Esophagus muscularis mucosa (tissue), 4 donors: ENCODE measurements at places on chromosomes 3 and 15.

DNA sequence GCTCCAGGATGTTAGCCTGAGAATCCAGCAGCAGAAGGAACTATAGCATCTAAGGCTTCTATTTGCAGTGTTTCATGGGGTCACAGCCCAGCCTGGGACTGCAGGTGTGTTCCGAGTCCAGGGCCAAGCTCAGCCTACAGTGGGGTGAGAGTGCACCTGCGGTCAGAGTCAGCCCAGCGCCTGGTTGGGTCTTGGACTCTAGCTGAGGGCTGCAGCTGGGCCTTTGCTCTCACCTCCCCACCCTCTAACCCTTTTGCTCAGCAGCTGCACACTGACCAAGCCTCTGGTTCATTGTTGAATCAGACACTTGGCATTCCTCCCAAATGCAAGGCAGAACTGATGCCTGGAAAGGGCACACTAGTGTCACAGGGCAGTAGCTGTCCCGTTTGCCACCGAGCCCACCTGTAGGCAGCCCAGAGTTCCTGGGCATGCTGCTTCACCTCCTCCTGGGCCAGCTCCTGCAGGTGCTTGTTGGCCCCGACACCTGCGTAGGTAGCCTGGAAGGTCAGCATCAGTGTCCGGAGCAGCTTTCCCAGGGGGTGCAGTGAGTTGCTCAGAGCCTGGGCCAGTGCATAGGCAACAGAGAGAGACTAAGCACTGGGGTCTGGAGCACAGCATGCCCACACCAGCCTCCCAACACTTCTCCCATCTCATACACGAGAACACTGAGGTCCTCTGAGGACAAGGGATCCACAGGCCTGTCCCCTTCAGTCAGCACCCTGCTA is 17.5 kb downstream of the ALS2CL start:
- no peaks in the 10 kb centered on the region for H3K27me3 ChIP-seq
- no peak overlapping the region for H3K4me3 ChIP-seq
- DNase-seq: no peak
- H3K36me3 ChIP-seq: no peaks in the 10 kb centered on the region

DNA sequence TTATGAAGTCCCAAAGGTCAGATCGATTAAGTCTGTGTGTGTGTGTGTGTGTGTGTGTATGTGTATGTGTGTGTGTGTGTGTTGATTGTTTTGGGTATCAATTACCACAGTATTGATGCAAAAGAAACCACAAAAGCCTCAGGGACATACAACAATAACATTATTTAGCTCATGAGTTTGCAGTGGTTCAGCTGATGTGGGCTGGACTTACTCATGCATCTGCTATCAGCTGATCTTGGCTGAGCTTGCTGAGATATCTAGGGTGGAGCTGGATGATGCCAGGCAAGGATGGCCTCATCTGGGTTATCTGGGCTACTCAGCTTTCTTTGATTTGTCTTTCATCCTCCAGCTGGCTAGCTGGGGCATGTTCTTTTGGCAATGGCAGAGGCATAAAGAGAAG is 82.4 kb upstream of the PRR23C start:
- DNase-seq: no peak
- no peaks in the 10 kb centered on the region for H3K36me3 ChIP-seq
- no peaks in the 10 kb centered on the region for H3K27me3 ChIP-seq
- no peak overlapping the region for H3K27ac ChIP-seq
- H3K4me1 ChIP-seq: no peaks in the 10 kb centered on the region

DNA sequence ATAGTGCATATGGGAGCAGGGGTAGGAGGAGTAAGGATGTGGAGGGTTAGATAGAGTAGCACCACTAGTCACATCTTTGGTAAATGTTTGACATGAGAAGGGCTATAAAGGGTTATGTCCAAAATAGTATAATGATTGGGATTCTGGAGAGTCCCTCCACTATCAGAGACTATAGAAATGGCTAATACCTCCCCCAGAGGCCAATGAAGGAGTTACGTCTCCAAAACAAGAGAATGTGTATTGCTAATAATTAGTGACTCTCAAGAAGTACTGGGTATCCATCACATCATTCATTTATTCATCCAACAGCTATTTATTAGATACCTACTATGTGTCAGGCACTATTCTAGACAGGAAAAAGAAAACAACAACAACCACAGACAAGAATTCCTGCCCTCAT is 203.7 kb upstream of the UMPS start:
- no peaks in the 10 kb centered on the region for H3K4me1 ChIP-seq
- no peaks in the 10 kb centered on the region for H3K36me3 ChIP-seq
- no peak overlapping the region for H3K27ac ChIP-seq
- no peak for DNase-seq
- H3K27me3 ChIP-seq: no peaks in the 10 kb centered on the region
- H3K4me3 ChIP-seq: no peak overlapping the region

DNA sequence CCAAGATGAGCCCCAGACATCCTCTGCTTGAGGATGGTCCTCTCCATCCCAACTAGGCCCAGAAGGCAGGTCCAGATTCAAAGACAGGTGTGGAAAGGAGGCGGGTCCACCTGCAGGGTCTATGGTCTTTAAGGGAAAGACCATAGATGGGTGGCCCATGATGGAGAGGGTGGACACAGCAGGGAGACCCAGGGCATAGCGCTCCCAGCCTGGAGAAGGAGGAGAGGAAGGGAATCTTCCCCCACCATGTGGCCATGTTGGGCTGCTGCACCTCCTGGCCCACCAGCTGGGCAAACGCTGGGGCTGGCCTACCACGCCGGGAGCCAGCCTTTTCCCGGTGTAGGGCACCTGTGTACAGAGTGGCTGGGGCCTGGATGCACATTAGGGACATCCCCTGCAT is 265.2 kb upstream of the TLE3 start:
- no peaks in the 10 kb centered on the region for H3K4me1 ChIP-seq
- H3K27me3 ChIP-seq: no peaks in the 10 kb centered on the region
- no peaks in the 10 kb centered on the region for H3K36me3 ChIP-seq
- no peak for DNase-seq

GRCh38 chr3:122774564-122774963 is 19.1 kb downstream of the HSPBAP1 start:
- peaks cover 5% of the 10 kb centered on the region for H3K4me1 ChIP-seq
- peaks cover 6% of the 10 kb centered on the region for H3K36me3 ChIP-seq
- no peak for DNase-seq

DNA sequence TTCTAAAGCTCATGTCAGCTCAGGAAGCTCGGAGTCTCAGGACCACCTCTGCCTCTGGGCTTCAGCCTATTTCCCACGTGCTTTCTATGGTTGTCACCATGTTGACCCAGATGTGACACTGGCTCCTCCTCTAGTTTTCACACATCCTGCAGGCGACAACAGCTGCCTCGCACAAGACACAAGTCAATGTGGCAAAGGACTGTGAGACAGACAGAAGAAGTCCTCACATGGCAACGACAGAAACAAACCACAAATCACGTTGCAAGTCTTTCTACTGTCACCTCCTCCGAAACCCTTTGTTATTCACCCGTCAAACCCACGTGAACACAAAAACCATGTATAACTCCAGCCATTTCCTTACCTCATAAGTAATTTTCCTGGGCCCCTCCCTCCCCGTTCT is 194.5 kb downstream of the MEX3B start:
- H3K36me3 ChIP-seq: no peaks in the 10 kb centered on the region
- H3K4me1 ChIP-seq: no peaks in the 10 kb centered on the region
- no peak for DNase-seq
- H3K27me3 ChIP-seq: no peaks in the 10 kb centered on the region
- no peak overlapping the region for H3K27ac ChIP-seq

DNA sequence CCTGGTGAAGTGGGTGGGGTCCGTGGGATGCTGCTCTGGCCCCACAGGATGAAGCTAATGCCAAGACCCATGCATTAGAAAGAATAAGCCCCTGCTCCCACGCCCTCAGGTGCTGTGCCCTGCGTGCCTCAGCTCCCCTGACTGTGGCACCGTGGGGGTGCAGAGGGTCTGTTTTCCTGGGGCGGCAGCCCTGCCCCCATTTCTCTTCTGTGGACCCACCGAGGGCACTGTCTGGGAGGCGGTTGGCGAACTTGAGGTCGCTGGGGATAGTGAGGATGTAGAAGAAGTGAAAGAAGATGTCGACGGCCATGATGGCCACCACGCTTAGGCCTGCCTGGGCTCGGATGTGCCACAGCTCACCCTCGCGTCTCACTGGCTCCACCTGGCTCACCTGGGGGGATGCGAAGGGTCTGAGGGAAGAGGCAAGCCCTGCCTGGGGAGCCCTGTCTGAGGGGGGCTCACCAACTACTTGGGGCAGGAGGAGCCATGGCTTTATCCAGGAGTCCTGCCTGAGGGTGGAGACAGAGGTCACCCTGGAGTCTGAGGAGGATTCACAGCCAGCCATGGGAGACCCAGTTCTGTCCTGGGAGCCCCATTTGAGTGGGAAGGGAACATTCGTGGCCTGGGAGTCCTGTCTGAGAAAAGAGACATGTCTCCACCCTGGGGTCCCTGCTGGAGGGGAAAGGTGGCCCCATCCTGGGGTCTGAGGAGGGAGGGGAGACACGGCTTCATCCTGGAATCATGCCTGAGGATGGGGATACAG is 5.1 kb downstream of the HHATL start:
- no peak overlapping the region for H3K27ac ChIP-seq
- no peaks in the 10 kb centered on the region for H3K27me3 ChIP-seq
- DNase-seq: no peak
- no peaks in the 10 kb centered on the region for H3K4me1 ChIP-seq

- no peak overlapping the region for H3K27ac ChIP-seq
Observed at GRCh38 chr3:84967767-84968581, 9.2 kb downstream of the CADM2 start.

DNA sequence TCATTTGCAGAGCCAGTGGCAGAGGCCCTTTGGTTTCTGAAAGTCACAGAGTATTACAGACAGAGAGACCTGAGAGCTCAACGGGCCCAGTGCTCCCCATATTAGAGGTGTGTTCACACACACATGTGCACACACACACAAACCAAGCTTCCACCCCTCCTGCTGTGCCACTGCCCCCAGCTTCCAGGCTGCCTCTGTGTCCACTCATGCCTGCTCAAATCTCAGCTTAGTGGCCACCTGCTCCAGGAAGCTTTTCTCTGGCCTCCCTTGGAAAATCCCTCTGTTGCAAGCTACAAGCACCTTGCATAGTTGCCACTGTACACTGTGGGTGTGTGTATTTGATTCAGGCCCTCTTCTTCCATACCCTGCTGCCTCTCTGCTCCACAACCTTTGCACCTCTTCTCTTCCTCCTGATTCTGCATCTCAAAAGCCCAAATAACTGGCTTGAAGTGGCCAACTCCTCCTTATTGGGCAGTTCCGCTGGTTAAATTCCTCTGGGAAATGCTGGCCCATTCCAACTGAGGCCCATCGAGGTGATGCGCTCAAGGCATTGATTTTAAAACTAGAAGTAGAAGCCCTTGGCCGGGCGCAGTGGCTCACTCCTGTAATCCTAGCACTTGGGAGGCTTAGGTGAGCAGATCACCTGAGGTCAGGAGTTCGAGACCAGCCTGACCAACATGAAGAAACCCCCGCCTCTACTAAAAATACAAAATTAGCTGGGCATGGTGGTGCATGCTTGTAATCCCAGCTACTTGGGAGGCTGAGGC is 23.0 kb downstream of the MESD start:
- no peaks in the 10 kb centered on the region for H3K27me3 ChIP-seq
- H3K36me3 ChIP-seq: no peaks in the 10 kb centered on the region
- no peak overlapping the region for H3K4me3 ChIP-seq
- peaks cover 10% of the 10 kb centered on the region for H3K4me1 ChIP-seq

DNA sequence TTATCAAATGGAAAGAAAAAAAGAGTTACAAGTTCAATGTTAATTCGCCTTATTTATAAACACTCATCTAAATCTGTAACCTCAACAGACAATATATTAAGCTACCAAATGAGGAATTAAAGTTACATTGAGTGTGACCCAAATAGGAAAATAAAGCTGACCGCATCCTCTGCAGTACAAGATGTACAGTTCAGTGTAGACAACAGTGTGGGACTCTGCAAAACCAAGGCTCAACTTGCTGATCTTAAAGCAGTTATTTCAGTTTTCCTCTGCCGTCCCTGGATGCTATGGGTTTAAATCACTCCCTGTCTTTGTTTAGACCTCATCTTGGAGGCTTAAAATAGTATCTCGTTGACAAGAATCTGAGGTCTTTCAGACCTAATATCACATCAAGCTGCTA is 458.8 kb downstream of the MECOM start:
- no peaks in the 10 kb centered on the region for H3K4me1 ChIP-seq
- H3K36me3 ChIP-seq: no peaks in the 10 kb centered on the region
- H3K4me3 ChIP-seq: no peak overlapping the region
- H3K27ac ChIP-seq: no peak overlapping the region
- H3K27me3 ChIP-seq: no peaks in the 10 kb centered on the region

- DNase-seq: no peak
- H3K4me1 ChIP-seq: no peaks in the 10 kb centered on the region
- no peak overlapping the region for H3K27ac ChIP-seq
Observed at GRCh38 chr3:48344867-48345507, 11.5 kb upstream of the SPINK8 start.

DNA sequence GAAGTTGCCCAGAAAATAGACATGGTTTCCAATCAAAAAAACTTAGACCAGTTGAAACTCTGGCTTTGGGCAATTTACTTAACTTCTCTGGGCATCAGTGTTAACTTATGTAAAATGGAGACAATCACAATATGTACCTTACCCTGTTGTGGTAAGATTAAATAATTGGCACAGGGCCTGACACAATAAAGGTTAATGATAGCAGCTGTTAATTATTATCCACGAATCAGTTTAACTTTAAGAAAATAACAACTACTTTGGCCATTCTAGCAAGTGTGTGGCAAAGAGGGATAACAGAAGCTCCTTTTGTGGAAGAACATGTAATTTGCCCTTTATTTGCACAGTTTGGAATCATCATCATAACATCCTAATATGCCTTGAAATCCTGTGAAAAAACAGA is 787.6 kb downstream of the FHIT start:
- H3K36me3 ChIP-seq: no peaks in the 10 kb centered on the region
- peaks cover 16% of the 10 kb centered on the region for H3K4me1 ChIP-seq
- H3K4me3 ChIP-seq: no peak overlapping the region
- no peak for DNase-seq
- no peaks in the 10 kb centered on the region for H3K27me3 ChIP-seq
- no peak overlapping the region for H3K27ac ChIP-seq
